ENCODE measurements at places on chromosomes 2 and 18. TPM values are rescaled to one million over a fixed set of nuclear protein-coding genes. Genes with fewer than 3 reads are reported as not detected.

GRCh38 chr18:74742573-74743243 is 145.0 kb downstream of the ZNF407 start:
- H3K27me3 ChIP-seq = no peaks in the 10 kb centered on the region
- DNase-seq = no peak
- no peak overlapping the region for H3K27ac ChIP-seq
- no peaks in the 10 kb centered on the region for H3K36me3 ChIP-seq
- no peak overlapping the region for H3K4me3 ChIP-seq

DNA sequence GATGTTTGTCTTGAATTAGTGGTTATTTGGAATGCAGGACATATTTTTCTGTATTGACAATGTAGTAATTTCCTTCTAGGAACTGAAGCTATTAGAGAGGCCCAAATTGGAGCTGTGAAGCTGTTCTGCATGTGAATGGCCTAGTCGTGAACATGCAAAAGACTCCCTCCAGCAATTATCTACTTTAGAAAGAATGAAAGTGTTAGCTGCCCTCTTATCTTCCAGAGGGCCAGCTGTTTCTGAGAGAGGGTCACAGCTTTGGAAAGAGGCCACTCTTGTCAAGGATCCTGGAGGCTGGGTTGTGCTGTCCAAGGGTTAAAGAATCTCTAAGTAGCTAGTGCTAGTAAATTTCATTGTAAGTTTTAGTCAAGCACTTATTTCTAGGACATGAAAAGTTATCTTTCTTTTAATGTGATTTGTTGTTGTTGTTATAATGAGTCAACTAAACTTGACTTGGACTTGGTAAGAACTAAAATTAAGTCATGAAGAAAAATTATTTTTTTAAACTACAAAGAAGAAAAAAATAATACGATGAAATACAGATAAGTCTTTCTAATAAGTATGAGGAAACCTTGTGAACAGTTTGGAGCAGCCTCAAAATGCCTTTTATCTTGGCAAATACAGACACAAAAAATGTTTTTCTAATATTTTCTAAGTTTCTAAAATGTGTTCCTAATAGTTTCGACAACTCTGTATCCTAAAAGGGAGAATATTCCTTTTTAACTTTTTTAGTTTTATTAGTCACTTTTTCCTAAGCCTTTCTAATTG is 36.8 kb downstream of the DPP4 start:
- no peaks in the 10 kb centered on the region for H3K27me3 ChIP-seq

GRCh38 chr2:109582928-109583895 is 30.6 kb downstream of the SEPTIN10 start:
- DNase-seq = no peak
- H3K36me3 ChIP-seq = no peaks in the 10 kb centered on the region
- no peaks in the 10 kb centered on the region for H3K4me1 ChIP-seq
- H3K27me3 ChIP-seq = no peaks in the 10 kb centered on the region
- no peak overlapping the region for H3K27ac ChIP-seq
- H3K4me3 ChIP-seq = no peak overlapping the region

GRCh38 chr18:49168281-49168985 is 217.7 kb upstream of the SMAD7 start:
- H3K36me3 ChIP-seq = peaks cover 2% of the 10 kb centered on the region
- no peak overlapping the region for H3K4me3 ChIP-seq
- H3K4me1 ChIP-seq = peaks cover 21% of the 10 kb centered on the region
- no peak for DNase-seq
- H3K27ac ChIP-seq = no peak overlapping the region
- no peaks in the 10 kb centered on the region for H3K27me3 ChIP-seq

MOCOS gene
- 0.60 TPM for polyA plus RNA-seq

- H3K4me1 ChIP-seq = peaks cover 27% of the 10 kb centered on the region
- no peaks in the 10 kb centered on the region for H3K27me3 ChIP-seq
- H3K4me3 ChIP-seq = no peak overlapping the region
- peak; percentile 93 for DNase-seq
Measured at GRCh38 chr18:48781163-48781987, 169.4 kb downstream of the SMAD7 start.

FAP gene
- polyA plus RNA-seq = 43.7 TPM

- no peaks in the 10 kb centered on the region for H3K4me1 ChIP-seq
- H3K27ac ChIP-seq = no peak overlapping the region
- no peak overlapping the region for H3K4me3 ChIP-seq
- no peak for DNase-seq
- no peaks in the 10 kb centered on the region for H3K36me3 ChIP-seq
- peaks cover 15% of the 10 kb centered on the region for H3K27me3 ChIP-seq
Measured at GRCh38 chr2:3755277-3755676, 51.9 kb downstream of the DCDC2C start.

MGAT4A gene
- 18.8 TPM for polyA plus RNA-seq

PRSS56 gene
- not detected for polyA plus RNA-seq

GRCh38 chr2:16060936-16061338 is 120.6 kb downstream of the MYCN start:
- H3K4me1 ChIP-seq = no peaks in the 10 kb centered on the region
- no peaks in the 10 kb centered on the region for H3K27me3 ChIP-seq
- H3K4me3 ChIP-seq = no peak overlapping the region
- no peak for DNase-seq

DNA sequence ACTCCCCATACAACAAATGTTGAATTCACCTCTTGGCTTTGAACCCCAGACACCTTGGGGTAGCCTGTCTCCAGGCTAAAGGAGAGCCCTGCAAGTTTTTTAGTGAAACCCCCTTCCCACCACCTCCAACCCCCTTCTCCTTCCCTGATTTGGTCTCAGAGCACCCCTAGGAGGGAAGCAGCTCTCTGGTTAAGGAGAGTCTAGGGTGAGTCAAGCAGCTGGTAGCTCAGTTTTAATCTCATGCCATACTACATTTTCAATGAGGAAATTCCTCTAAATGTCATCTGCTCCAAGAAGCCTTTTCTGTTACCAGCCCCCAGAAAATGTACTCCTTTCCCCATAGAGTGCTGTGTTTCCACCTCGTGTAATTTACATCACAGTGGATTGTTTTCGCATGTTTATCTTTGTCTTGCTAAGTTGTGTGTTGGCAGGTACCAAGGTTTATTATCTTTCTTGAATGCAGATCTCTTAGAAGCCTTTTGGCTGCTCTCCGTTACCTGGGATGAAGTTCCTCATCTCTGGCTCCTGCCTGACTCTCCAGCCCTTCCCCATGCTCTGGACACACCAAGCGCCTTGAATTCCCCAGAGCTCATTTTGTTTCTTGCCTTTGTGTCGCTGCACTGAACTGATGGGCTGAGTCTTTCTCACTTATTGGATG is 82.2 kb downstream of the ASAP2 start:
- no peak overlapping the region for H3K4me3 ChIP-seq
- DNase-seq = no peak
- H3K36me3 ChIP-seq = no peaks in the 10 kb centered on the region

GRCh38 chr2:170077830-170078569 is 99.9 kb upstream of the MYO3B start:
- no peak overlapping the region for H3K4me3 ChIP-seq
- no peaks in the 10 kb centered on the region for H3K4me1 ChIP-seq
- peaks cover 50% of the 10 kb centered on the region for H3K36me3 ChIP-seq
- no peak overlapping the region for H3K27ac ChIP-seq
- no peak for DNase-seq

DNA sequence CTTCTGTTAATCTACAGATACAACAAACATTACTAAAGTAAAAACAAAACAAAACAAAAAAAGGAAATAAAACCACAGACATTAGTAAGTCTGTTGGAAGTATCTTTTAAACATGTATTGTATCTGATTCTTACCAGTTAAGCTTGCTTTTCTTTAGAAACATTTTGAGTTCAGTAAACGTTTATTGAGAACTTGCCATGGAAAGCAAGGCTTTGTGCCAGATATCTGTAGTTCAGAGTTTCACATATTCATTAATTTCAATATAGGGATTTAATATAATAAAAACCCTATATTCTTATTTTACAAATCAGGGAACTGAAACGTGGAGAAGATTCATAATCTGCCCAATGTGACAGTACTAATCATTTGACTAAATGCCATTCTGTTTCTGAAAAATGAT is 1101.0 kb upstream of the GYPC start:
- peak; percentile 11 for DNase-seq
- H3K4me1 ChIP-seq = no peaks in the 10 kb centered on the region
- no peaks in the 10 kb centered on the region for H3K36me3 ChIP-seq
- no peaks in the 10 kb centered on the region for H3K27me3 ChIP-seq

DNA sequence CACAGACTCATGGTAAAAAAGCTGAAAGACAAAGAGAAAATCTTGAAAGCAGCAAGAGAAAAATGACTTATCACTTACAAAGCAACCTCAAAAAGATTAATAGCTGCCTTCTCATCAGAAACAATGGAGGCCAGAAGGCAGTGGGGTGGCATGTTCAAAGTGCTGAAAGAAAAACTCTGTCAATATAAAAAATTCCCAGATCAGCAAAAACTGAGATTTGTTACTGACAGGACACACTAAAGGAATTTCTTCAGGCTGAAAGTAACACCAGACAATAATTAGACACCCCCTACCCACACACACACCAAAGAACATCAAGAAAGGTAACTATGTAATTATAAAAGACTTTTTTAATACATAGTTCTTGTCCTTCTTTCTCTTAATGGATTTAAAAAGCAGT is 311.1 kb downstream of the CLIP4 start:
- H3K27ac ChIP-seq = no peak overlapping the region
